Left ventricle myocardium inferior (tissue), 1 donor: ENCODE measurements at places on chromosomes 11 and 22. TPM values are rescaled to one million over a fixed set of nuclear protein-coding genes. Genes with fewer than 3 reads are reported as not detected.

The AQP11 gene
- total RNA-seq, result 0.69 TPM

The APOL3 gene
- 21.3 TPM for total RNA-seq

The SPON1 gene
- total RNA-seq, result 9.4 TPM

The XRCC6 gene
- 155 TPM for total RNA-seq

The SCGB1C1 gene
- total RNA-seq, result not detected

The SUSD2 gene
- 3.2 TPM for total RNA-seq

GRCh38 chr11:43576803-43577521 is 103.6 kb upstream of the HSD17B12 start:
- peak; percentile 35 for DNase-seq

DNA sequence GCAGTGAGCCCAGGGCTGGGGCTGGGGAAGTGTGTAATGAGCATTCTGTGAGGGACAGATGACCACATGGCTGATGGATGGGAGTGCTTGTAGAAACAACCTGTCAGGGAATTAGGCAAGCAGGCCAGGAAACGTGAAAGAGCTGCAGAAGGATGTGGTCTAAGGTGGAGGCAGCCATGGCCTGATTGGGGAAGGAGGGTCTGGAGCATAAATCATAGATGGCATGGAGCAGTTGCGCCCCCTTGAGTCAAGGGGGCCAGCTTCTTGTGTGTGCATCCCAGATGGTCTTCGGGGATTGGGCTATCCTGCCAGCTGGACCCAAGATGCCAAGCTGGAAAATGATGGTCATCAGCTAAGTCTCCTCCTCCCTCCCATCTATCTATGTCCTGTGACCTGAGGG is 119.4 kb upstream of the CLPB start:
- no peak for DNase-seq

- no peak for DNase-seq
These were observed 22.8 kb downstream of the PPARA start for GRCh38 chr22:46173152-46173551.

DNA sequence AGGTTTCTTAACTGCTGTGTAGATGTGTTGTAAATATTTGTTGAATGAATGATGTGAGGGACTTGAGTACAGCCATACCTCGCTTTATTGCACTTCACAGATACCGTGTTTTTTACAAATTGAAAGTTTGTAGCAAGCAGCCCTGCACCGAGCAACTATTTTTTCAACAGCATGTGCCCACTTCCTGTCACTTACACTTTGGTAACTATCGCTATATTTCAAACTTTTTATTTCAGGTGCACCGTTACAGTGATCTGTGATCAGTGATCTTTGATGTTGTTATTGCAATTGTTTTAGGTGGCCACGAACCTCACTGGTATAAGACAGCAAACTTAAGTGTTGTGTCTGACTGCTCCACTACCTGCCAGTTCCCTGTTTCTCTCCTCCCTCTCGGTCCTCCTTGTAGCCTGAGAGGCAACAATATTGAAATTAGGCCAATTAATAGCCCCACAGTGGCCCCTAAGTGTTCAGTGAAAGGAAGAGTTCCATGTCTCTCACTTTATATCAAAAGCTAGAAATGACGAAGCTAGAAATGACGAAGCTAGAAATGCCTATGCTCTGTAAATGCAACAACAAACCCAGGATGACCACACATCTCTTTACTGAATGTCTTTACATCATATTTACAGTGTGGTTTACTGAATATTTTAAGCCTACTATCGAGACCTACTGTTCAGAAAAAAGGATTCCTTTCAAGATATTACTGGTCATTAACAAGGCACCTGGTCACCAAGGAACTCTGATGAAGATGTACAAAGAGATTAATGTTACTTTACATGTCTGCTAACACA is 1.0 kb downstream of the SFI1 start:
- no peak for DNase-seq

GRCh38 chr11:81192516-81192915 is 1541.1 kb downstream of the FAM181B start:
- no peak for DNase-seq

- DNase-seq, result peak; percentile 28
These were observed 651 bp downstream of the CRYAB start for GRCh38 chr11:111910676-111911562.

DNA sequence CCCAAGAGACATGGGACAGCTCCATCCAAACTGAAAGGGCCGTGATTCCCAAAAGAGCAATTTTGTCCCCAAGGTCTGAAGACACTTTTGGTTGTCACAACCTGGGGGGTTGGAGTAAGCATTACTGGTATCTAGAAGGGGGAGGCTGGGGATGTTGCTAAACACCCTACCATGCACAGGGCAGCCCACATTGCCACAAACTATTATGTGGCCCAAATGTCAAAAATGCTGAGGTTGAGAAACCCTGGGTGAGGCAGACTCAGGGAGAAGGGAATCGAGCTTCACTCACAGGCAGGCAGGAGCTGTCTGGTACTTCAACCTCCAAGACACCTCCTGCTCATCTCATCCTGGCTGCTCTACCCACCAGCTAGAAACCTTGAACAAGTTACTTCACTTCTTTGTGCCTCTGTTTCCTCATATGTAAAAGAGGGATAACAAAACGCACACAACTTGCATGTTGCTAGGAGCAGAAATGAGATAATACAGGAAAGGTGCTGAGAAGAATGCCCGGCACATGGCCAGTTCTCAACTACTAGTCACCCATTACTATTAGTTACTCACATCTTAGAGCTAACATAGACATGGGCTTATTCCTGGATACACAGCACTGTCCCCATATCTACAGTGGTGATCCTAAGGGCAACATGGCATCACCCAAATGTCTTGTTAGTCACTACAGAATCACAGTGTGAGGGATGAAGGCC is 8.8 kb downstream of the SERPIND1 start:
- no peak for DNase-seq

- DNase-seq, result no peak
These were observed 1.1 kb downstream of the SPINDOC start for GRCh38 chr11:63814383-63814736.

DNA sequence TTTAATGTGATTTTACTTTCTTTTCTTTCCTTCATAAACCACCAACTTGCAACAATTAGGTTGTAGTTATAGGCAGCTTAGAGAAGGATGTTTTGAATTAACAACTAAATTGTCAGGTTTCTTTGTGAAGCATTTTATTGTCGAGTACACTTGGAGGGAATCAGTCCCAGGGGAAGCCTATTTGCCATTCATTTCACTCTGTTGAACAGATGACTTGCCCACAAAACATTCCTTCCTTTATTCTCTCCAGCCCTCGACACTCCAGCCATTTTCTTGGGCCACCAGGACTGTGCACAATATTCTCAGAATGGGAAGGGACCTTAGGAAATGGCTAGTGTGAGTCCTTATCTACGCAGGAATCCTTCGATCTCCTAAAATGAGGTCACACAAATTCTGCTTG is 620.6 kb downstream of the SOX6 start:
- no peak for DNase-seq
